ENCODE measurements at places on chromosomes 4 and X.
A peak's percentile ranks its signal among the peaks of the same experiment; 100 is the strongest.

DNA sequence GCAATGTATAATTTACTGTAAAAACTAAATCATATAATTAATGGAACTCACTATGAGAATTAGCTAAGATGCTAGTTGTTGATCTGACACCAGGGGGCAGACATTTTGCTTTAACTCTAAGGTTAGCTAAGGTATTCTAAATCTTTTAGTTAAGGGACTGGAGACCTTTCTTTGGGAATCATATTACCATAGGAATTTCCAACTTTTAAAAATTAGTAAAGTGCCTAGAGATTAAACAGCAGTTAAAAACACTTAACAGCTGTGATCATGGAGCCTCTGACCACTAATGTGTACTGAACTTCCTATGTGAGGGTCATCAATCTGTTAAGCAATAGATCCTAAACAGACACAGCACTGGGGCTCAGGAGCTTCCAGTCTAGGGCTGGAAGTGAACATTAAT, 226.6 kb downstream of the NSUN7 start:
- DNase-seq = no peak

GRCh38 chrX:53678667-53679066, 7.9 kb downstream of the HUWE1 start:
- DNase-seq = no peak

DNA sequence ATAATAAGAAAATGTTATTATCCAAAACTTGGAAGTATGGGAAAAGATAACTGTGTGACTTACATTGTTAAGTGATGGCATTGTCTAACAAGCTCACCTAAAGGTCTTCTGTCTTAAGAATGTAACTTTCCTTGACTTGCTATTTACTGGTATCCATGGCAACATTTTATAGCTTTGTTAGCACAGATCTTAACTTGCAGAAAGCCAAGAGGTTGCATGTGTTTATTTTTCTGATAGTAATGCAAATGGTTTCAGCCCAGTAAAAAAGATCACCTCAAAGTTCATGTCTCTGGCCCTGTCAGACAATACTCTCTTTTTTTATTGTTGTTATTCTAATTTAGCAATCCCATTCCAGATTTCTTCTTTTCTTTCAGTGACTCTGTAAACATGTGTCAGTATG, 425.3 kb downstream of the SPRY1 start:
- DNase-seq = no peak

DNA sequence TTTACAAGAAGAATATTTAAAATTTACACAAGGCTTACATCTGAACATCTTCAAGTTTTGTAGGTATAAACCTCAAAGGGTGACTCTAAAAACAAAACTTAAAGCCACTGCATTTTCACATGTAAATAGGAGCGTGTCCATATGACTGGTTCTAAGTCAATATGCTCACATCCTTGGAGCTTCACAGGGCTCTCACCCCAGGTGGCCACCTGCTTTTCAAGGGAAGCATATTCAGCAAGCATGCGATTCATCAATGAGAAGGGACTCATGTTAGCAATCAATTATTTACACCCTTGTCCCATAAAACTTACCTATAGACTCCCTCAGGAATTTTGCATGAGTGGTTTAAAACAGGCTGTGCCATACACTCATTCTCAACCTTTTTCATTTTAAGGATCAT, 17.8 kb upstream of the KLHL34 start:
- no peak for DNase-seq

GRCh38 chr4:87851332-87851731, 18.6 kb downstream of the MEPE start:
- no peak for DNase-seq

DNA sequence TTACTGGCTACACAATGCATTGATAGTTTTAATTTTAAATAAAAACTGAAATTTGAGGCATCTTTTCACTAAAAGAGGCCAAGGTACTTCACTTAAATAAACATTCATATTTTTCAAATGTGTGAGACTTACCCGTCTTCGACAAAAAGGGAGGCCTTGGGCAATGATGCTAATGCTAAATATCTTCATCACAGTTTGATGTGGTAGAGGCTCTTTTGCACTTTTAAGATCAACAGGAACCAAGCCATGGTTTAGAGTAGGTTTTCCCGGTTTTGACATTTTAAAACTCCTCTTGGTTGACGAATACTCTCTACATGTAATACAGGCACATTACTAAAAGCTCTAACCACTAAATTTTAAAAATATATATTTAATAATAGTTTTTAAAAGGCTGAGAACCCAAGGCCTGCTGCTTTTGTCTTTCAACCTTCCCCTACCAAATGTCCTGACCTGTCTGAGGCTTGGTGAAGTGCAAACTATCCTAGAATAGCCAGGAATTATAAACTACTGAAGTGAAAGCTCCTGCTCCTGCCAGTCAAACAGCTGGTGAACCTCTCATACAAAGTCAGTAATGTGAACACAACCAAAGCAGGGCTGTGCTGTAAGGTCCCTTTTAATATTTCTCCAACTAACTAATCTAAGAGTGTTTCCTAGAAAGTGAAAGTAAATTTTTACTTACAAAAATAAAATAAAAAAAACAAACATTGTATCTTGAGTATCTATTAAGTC, 153.7 kb downstream of the FBXW7 start:
- no peak for DNase-seq

GRCh38 chr4:7937006-7937405, 2.7 kb downstream of the AFAP1 start:
- DNase-seq = no peak

GRCh38 chr4:48369771-48370170, 28.4 kb downstream of the SLAIN2 start:
- DNase-seq = no peak

- DNase-seq = peak; percentile 36
Measured at GRCh38 chr4:42655921-42656678, 805 bp downstream of the ATP8A1 start.

DNA sequence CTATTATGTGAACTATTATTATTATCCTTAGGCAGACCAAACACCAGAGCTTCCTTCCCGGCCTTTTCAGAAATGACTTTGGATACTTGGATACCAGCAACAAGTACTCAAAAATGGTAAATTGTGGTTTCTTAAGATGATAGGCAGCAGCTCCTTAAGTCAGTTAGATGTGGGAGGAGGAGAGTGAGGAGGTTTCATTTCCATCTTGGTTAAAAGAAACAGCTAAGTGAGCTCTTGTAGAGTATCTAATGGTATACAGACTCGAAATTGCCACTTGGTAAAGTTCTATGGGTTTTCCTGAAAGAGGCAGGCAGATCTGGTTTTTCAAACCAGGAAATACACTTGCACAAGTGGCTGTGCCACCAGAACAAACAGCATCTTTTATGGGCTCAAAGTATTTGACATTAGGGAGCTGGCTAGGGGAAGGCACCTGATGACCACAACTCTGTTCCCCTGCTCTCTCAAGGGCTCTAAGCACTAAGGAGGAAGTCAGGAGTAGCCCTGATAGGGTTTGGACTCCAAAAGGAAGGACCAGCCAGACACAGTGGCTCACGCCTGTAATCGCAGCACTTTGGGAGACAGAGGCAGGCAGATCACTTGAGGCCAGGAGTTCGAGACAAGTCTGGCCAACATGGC, 130.9 kb downstream of the TMEM164 start:
- DNase-seq = no peak

GRCh38 chr4:81410680-81411079, 61.0 kb downstream of the RASGEF1B start:
- DNase-seq = no peak

DNA sequence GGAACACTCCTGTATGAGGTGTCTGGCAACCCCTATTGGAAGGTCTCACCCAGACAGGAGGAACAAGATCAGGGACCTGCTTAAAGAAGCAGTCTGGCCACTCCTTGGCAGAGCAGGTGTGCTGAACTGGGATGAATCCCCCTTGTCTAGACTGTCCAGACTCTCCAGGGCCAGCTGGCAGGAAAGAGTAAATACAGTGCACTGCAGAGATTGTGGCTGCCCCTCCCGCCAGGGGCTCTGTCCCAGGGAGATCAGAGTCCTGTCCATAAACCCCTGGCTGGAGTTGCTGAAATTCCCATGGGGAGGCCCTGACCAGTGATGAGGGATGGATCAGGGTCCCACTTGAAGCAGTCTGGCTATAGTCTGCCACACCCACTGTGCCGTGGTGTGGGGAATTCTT, 17.7 kb downstream of the STPG2 start:
- no peak for DNase-seq

DNA sequence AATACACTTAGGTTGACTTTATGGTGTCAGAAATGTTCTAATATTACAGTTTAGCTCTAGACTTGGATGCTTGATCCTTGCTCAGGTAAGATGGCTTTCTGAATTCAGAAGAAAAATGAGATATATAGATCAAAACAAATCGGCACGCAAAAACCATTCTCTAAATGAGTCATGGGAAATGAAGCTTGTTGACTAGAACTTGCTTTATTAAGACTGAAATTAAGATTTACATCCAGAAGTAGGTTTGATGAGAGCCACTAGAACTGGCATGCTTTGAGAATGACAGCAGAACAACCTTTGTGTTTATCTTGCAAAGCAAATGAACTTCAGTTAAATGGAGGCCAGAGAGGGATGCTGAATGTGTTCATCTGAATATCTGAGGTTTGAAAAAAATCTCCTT, 304.9 kb upstream of the KLF3 start:
- DNase-seq = no peak

DNA sequence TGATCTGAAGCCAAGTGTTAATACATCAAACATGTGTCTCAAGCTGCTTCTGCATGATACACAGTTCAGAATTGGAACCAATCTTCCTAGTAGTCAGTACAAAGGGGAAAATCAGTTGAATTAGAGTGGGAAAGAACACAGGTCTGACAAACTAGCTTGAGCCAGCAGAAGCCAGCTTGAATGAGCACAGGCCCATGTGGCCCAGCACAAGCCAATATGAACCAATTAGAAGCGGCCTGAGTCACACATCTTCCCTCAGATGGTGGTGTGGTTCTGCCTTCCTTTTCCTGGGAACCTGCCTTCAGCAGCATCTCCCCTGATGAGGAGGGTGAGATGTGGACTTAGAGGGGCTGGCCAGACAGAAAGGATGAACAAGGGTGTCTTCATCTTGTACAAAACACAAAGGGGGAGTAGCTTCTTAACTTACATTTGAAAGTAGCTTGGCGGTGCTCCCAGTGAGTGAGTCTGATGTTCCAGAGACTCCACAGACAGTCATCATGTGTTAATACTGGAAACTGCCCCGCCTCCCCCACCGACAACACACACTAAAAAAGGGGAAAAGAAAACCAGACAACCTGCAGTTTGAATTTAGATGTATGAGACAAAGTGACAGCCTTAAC, 72.0 kb downstream of the FRMPD4 start:
- no peak for DNase-seq

DNA sequence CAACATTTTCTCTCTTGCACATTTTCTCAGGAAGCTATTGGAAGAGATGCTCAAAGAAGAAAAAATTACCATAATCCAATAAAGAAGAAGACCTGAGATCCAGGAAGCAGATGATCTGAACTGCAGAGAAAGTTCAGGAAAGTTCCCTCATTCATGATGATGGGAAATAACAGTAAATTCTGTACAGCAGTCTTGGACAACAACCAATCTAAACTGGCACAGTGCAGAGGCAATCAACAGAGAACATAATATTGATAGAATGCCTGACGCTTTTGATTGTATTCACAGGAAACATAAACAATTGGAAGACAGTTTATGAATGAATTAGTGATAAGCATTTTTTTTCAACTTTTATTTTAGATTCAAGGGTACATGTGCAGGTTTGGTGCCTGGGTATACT, 428.9 kb downstream of the KCTD8 start:
- DNase-seq = no peak

GRCh38 chrX:46912098-46912602, at the start of gene JADE3:
JADE3 (plus strand) TSS chrX:46912421; CDS start chrX:46984895, 72,474 bp downstream.
- DNase-seq = peak; percentile 17
